MM.1S (cell line): ENCODE measurements at places on chromosomes 1 and 21.

- no peak for DNase-seq
These were observed 17.4 kb downstream of the TNFRSF1B start for GRCh38 chr1:12184008-12184681.

- DNase-seq = peak; percentile 49
These were observed 53.8 kb downstream of the MACF1 start for GRCh38 chr1:39258146-39258924.

- peak; percentile 94 for DNase-seq
These were observed at the start of gene CSTB for GRCh38 chr21:43775795-43776430. Gene CSTB, minus strand, starts transcription at chr21:43776308. Its CDS starts 39 bp downstream, at chr21:43776269.

- DNase-seq = no peak
These were observed 63.6 kb upstream of the GNG12 start for GRCh38 chr1:67896826-67897225.

- DNase-seq = no peak
These were observed 4.9 kb upstream of the MASP2 start for GRCh38 chr1:11051781-11052511.

DNA sequence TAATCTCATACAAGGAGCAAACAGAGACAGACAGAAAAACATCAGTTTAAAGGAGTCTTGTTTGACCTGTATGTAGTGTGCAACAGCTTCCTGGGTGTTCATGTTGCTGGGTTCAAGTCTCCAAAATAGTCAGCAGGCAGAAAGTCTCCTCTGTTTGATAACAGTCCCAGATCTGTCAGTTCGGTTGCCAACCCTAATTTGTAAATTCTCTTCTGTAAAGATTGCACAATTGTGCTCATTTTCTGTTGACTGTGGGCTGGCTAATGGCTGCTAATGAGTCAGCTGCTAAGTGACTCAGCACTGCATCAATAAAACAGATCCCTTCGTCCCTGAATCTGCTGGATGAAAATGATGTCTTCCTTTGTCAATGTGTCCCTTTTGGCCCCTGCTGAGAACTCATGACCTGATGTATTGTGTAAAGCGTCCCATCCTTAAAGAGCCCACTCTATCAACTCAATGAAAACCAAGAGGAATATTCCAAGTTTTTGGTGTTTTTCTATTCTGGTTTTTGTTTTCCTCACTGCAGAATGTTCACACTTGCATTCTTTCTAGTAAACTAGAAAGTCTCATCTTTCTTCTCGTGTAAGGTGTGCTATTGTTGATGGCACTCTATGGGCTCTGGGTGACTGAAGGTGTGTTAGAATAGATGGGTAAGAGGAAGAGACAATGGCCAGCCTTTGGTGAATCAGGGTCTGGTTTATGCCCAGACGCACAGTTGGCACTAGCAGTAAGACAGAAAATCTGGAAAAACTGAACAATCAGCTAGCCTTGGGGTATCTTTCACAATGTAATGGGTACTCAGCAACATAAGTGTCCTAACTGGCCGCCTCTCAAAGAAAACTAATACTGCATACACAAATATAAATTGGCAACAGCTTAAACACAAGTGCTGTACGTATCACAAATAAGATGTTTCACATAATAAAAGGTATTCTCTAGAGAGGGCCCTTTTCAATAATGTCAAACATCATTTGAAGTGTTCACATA is 75.1 kb upstream of the SIPA1L2 start:
- no peak for DNase-seq

GRCh38 chr1:38191461-38191860 is 144.9 kb upstream of the POU3F1 start:
- no peak for DNase-seq

DNA sequence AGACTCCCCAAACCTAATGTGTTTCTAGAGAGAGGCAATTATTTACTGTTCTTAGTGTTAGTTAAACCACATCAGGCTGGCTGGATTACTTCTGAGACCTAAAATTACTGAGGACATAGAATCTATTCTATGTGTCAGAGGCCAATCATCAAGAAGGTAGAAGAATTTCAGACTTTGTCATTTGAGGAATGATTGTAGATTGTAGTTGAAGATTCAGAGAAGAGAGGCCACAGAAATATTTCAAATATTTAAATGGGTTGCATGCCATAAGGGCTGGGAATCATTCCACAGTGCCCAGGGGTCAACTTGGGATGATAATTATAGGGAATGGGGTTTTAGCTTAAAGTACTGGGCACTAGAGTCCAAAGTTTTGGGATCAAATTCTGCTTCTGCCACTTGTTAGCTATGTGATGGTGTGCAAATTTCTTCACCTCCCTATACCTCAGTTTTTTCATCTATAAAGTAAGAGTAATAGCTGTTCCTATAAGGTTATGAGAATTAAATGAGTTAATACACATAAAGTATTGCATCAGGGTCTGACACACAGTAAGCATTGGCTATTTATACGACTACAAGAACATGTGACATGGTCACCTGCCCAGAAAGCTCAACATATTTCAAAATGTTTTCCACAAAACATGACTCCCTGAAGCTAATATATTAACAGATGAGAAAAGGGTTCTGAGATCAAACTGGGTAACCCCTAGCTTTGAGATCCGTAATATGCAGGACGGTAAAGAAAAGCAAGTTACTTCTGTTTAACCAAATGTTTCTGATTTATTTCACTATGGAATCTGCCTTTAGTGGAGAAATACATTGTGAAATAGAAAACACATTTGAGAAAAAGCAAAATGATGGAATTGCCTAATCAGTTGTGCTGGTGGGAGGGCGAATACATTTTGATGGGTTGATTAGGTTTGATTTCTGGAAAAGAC is 69.7 kb upstream of the SPAG17 start:
- no peak for DNase-seq

- DNase-seq = no peak
These were observed 42.3 kb downstream of the ACTL8 start for GRCh38 chr1:17797478-17797877.
